ENCODE measurements at places on chromosomes 6 and 20.

- DNase-seq, result no peak
Observed at GRCh38 chr6:125922322-125922860, 34.2 kb upstream of the HINT3 start.

DNA sequence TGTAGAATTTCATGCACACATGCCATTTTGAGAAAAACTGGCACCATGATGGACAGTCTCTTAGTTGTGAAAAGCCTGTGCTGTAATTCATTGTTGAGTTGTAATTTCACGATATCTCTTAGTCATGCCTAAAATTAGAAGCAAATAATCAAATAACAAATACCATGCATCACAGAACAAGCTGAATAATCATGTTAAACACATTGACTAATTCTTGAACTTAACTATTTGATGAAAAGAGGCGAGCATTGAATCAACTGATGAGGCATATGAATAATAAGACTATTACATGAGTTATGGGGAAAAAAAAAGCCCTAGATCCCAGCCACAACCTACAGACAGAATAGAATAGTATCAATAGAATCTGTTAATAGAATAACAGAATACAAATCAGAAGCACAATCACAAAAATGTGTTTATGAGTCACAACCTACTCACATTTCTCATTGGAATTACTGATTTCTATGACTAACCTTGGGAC, 14.2 kb upstream of the RNF217 start:
- no peak for DNase-seq

DNA sequence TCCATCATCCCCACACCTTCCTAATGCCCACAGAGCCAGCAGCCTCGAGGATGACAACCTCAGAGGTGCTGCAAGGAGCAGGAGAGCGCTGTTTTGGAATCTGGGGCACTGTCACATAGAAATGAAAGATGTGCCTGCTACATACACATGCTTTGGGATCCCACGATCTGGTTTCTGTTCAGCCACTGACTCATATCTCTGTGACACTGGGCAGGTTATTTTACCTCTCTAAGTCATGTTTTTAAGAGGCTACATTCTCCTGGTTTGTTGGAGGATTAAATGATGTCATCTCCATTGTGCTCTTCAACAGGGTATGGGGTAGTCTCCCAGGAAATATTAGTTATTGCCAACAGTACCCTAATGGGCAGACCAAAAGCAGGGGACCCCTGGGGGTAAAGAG, 32.6 kb upstream of the TAB2 start:
- no peak for DNase-seq

GRCh38 chr20:25008388-25009217, 16.1 kb upstream of the APMAP start:
- no peak for DNase-seq

DNA sequence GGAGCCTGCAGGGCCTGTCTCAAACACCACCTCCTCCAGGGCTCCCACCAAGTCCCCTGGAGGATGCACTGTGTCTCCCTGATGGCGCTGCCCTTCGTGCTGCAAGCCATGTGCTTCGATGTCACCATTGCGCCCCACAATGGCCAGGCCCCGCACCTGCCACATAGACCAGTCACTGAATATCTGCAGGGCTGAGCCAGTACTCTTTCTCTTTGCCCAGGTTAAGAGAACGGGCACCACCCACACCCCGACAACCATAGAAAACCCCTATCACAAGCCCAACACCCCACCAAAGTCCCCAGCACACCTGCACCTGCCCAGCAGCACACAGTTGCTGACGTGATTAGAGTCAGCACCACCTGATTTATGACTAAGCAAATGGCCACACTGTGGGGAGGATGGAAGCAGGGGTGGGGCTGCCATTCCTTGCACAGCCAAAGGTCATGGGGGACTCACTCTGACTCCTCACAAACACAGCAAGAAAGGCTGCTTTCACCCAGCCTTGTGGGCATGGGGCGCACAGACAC, 104.3 kb downstream of the SLC23A2 start:
- no peak for DNase-seq

DNA sequence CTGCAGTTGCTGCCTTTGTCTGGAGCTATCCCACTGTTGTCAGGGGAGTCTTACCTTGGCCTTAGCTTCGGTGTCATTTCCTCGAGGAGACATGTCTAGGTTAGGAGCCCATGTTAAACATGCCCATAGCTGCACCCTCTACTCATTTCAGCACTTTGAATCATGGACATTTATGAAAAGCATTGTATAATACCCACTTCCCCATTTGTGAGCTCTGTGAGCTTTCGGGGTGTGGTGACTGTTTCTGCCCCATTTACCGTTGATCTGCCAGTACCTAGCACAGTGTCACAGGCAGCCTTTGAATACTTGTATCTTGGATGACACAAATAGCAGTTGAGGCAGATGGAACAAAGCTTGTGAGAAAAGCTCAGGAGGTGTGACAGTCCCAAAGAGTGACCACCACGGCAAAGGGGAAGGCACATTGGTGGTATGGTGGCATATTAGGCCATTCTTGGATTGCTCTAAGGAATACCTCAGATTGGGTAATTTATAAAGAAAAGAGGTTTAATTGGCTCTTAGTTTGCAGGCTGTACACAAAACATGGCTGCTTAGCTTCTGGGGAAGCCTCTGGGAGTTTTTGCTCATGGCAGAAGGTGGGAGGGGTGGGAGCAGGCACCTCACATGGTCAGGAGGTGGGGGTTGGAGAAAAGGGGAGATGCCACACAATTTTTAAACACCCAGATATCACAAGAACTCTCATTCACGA, 42.0 kb downstream of the JARID2 start:
- DNase-seq, result no peak

DNA sequence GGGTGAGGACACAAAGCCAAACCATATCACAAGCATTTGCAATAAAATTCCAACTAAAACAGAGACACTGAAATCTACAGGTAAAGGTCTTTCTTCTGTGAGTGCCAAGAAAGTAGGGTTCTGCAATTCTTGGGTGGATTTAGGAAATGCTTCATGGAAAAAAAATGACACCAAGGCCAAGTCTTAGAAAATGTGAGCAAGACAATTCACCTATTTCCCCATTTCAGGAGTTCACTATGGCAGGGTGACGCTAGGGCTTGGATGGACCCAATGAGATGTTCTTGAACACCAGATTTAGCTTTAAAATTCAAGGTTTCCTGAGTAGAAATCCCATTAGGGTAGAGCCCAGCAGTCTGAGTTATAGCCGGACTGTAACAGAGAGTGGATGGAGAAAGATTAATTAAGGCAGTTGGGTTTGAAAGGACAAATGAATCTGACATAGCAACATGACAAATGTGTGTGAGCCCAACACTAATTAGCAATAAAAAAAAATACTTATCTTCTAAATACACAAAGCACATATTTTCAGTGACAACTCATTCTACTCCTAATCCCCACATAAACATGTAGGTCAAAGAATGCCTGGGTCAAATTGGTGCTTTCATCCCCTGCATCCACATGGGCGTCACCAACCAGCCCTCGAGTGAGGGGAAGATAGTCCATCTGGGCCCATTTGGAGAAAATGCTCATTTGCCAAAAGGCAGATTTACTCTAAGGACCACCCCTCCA, 180.4 kb upstream of the JARID2 start:
- DNase-seq, result peak; percentile 64

DNA sequence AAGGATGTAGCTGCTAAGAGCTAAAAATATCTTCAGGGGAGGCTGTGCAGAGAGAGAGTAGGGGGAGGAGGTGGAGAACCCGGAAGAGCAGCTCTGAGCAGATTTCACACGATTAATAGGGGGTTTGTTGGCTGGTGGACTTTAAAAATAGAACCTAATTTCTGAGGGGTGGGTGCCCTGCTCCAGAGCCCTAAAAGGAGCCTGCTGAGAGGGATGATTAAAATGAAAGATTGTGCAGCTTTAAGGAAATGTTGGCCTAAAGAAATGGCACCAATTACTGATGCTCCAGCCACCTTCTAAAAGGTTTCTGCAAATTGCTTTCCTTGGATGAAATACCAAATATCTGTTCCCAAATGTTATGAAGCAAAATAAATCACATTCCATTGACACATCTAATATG, 202.8 kb upstream of the BTBD3 start:
- no peak for DNase-seq

DNA sequence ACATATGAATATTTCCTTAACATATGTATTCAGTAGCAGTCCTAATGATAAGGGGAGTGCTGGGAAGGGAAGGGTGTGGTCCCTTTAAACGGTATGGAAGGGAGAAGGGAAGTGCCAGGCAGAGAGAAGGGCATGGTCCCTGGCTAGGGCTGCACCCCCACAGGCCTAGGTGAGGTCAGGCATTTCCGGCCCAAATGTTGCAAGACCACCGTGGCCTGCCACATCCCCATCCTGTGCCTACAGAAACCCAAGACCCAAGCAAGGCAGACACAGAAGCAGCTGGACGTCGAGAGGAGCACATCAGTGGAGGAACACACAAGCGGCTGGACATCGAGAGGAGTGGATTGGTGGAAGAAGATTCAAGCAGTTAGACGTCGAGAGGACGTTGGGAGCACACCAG, 5.9 kb downstream of the RRAGD start:
- DNase-seq, result no peak

DNA sequence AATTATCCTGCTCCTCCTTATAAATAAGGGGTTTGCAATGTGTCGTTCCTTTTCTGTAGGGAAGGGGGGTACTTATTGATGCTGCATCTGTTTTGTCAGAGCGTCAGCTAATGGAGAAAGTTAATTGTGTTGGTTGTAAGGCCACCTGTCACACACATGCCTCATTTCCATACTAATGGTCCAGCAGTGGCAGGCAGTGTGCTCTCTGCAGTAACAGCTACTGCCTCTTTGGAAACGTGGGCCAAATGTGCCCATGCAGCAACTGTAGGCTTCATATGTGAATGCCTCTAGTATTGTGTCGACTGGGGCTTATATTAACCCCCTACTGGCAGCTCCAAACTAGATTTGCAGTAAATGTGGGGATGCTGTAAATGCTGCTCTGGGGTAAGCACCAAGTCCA, 56.3 kb upstream of the OLIG3 start:
- no peak for DNase-seq

GRCh38 chr20:25281541-25281991, 33.7 kb downstream of the PYGB start:
- no peak for DNase-seq

- DNase-seq, result no peak
Observed at GRCh38 chr20:44603327-44603726, 20.9 kb downstream of the PKIG start.

- no peak for DNase-seq
Observed at GRCh38 chr6:44289726-44290260, 19.5 kb downstream of the TMEM151B start.

GRCh38 chr6:18053078-18053477, 65.6 kb upstream of the KIF13A start:
- DNase-seq, result peak; percentile 65

DNA sequence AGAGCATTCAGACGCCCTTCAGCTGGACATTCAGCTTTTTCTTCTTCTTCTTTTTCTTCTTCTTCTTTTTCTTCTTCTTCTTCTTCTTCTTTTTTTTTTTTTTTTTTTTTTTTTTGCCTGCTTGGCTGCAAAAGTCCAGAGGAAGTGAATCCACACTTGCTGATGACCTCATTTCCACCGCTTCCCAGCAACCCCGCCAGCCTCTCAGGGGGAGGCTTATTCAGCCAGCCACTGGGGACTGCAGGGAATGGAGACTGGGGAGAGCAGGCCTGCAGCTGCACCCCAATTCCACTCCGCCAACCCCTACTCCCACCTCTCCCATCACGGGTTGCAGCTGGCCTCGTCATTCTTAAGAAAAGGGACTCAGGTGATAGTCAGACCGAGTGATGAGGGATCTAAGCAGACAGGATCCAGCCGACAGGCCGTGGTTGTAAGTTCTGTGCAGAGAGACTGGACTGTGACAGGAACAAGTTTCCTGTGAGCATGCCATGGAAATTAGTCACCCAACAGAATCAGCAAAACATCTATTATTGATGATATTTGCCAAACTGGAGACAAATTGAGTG, 59.0 kb upstream of the QKI start:
- DNase-seq, result peak; percentile 28

GRCh38 chr6:140095532-140095931, 721.1 kb upstream of the CITED2 start:
- DNase-seq, result no peak

DNA sequence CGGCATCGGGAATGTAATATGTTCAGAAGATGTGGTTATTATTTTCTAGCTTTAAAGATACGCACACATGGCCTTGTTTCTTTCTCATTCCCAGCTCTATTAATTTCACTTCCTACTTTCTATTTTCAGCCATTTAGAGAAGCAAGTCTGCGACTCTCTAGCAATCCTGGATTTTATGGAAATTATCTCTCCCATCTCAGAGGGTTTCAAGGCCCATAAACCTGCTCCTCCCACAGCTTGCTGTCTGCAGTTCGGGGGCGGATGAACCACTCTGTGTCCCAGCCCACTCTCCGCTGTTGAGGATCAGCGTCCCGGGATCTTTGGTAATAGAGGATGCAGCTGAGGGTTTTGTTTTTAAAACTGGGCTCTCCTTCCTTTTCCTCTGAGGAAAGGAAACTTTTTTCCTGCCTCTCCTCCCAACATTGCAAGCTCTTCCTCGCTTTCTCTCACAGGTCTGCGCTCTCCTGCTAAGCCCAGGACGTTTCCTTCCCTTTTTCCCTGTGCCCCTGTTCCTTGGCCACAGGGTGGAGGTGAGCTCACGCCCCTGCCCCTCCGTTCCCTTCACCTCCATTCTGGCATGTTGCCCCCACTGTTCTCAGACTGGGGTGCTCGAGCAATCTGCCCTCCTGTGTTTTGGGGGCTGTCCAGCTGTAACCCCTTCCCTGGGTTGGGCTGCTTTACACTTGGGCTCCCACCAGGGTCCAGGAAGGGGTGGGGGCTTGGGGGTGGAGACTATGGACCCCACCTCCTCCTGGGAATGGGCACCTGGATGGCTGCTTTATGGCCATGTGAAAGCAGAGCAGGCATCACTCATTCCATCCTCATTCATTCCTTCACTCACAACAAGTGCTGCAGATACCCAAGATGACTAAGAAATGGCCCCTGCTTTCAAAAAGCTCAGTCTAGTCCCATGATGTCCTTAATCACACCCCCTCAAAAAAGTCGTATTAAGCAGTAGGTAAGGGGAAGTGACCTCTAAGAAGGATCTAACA, 54.9 kb downstream of the ZBTB9 start:
- DNase-seq, result no peak

Measured in GM04504 (cell line).